ENCODE measurements at places on chromosomes 4 and X.

DNA sequence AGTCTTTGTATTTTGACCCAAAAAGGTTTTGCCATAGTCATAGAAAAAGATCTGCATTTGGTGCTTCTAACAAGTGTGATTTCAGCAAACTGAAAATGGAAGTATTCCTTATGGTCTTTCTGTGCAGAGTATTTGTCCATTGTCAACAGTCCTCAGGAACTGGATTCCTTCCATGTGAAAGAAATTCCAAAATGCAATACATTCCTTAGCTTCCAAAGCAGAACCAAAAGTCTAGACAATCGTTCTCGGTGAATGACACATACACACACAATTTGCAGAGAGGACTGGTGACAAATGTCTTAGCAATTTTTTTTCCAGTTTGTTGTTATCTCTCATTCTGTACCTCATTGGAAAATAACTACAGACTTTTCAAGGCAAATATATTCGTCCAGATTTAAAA is 562.2 kb upstream of the SLIT2 start:
- peak; percentile 83 for DNase-seq

- peak; percentile 67 for DNase-seq
Measured at GRCh38 chr4:78951862-78952472, 12.7 kb upstream of the PAQR3 start.

- peak; percentile 85 for DNase-seq
Measured at GRCh38 chr4:118289794-118290193, 63.0 kb downstream of the PRSS12 start.

DNA sequence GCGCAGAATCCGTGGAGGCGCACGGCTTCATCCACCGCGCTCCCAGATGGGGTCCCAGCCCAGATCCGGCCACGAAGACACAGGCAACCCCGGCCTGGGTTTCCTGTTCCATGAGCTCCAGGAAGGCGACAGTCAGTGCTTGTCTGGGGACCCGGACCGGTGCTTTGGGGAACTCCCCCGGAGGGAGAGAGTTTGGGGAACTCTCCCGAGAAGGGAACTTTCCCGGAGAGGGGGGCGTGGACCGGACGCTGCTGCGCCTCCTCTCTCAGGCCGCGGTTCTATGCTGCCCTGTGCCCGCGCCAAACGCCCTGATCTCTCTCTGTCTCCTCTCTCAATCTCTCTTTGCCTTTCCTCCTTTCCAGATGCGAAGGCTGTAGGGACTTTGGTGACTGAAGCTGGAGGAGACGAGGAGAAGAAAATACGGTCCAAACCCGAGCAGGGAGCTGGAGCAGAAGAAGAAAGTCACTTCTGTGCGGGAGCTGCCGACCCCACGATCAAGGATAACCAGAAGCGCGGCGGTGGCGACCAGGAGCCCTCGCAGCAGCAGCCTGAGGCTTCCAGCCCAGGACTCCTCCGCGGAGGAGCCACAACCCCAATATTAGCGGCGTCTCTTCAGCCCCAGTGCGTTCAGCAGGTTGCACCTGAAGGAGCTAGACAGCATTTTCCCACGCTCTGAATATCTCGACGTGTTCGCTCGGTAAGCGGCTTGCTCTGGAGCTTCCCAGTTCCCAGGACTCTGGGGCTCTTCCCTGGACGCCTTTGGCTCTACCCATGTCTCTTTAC is 47.6 kb upstream of the NKAP start:
- DNase-seq: no peak

GRCh38 chrX:63744850-63745394 is 40.1 kb downstream of the ARHGEF9 start:
- DNase-seq: no peak

GRCh38 chr4:96073461-96073860 is 233.6 kb downstream of the PDHA2 start:
- DNase-seq: no peak

GRCh38 chr4:89716893-89717292 is 120.1 kb downstream of the SNCA start:
- no peak for DNase-seq

DNA sequence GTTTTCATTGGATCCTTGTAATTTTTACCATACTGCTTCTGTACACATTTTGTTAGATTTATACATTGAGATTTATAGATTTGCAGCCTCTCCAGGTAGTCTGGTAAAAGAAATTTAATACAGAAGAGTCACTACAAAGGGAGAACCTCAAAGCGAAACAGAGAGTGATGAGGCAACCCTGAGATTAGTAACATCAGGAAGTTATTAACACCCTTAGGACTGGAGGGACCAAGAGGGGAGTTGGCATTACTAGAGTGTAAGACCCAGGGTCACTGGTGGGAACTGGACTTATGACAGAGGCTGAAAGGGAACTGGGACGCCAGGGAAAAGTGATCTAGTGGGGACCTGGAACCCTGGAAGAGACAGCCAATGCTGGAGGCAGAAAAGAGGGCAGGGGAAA is 20.6 kb upstream of the MAML3 start:
- no peak for DNase-seq

DNA sequence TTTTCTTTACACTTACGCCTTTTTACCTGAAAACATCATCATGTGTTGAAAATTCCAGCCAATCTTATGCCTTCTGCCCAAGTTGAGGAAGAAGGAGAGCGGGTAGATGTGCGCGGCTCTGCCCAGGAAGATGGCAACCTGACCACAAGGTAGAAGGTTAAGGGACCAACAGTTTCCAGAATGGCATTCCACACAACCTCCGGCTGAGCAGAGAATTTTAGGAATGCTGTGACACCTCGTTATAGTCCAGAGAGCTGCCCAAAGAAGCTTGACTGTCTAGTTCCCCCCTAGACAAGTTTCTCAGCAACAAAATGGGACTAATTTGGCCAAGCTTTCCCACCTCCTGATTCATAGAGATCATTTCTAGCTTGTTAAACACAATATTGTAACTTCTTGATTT is 75.1 kb downstream of the CHST7 start:
- DNase-seq: no peak

DNA sequence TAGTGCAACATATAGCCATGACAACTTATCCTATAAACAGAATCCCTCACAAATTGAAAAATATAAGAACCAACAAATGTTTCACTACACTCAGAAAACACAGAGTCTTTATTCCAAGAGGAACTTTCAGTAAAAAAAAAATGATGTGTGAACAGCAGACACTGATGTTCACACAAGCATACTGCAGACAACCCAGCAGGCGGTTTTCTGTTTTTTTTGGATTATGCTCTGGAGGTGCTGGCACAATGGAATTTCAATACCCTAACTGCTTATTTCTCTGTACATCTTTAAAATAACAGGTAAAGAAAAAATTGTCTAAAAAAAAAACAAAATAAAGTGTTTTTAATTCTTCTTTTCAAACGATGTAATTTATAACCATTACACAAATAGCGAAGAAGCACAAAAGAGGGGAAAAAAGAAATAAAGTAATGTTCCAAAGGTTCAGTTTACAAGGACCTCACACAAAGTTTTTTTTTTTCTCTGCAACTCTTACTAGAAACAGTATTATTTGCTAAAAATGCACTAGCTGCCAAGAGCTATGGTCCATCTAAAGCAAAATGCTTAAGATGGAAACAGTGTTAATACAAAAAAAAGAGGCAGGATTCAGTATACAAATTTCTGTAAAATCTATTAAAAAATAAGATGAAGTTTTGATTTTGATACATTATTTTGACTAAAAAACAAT is 55.3 kb downstream of the ANAPC10 start:
- no peak for DNase-seq

DNA sequence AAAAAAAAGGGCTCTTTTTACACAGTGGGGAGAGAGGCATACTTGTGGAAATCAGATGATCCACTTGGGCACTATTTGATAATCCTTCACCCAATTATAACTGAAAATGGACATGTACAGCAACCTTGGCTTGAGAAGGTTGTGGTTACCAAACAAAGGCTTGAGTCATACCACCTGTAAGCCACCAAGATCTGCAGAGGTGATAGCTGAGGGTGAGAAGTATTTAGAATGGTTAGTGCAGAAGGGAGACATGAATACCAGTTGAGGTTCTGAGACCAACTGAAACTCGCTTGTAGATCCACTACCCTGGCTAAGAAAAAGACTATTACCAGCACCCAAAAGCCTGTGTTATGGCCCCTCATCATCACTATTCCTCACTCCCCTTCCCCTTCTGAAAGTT is 614.0 kb downstream of the STIM2 start:
- DNase-seq: no peak

GRCh38 chr4:82710197-82710929 is 88.2 kb downstream of the SCD5 start:
- peak; percentile 9 for DNase-seq

DNA sequence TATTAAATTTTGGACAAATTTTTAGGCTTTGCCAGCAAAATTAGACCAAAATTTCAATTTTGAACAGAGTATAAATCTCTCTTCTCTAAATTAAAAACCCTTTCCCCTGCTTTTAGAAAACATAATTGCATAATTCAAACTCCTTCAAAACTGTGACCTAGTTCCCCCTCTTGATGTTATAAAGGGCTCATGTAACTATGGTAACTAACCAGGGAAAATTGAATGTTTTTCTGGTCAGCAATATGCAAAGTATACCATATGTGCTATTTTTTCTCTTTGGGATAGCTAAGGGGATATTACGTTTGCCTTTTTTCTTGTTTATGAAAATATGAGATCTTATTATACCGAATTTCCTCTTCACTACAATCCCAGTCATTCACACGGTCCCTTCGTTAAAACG is 5.1 kb upstream of the ING2 start:
- DNase-seq: no peak

DNA sequence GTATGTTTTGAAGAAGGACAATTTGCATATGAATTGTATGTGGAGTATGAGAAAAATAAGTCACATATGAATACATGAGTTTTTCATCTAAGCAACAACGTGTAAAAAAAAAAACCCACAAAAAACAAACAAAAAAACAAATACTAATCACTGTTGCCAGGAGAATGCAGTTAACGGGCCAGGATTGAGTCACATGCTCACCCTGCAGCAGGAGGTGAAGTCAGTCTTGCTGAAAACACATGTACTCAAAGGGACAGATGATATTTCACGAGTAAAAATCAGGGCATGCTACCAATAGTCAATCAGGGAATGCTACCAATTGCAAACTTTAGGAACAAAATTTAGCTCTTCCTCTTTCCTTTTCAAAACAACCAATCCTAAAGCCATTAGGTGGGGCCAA is 10.4 kb upstream of the DCLK2 start:
- peak; percentile 31 for DNase-seq

DNA sequence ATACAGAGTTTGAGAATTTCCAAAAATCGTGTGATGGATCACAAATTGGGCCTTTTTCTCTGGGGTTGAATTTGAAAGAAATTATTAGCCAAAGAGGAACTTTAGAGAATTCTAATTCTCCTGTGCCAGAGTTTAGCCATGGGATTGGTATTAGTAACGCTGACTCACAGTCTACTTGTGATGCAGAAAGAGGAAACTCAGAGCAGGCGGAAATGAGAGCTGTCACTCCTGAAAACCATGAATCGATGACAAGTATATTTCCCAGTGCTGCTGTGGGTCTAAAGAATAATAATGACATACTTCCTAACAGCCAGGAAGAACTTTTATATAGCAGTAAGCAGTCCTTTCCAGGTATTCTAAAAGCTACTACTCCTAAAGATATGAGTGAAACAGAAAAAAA is 64.9 kb downstream of the N4BP2 start:
- peak; percentile 89 for DNase-seq

DNA sequence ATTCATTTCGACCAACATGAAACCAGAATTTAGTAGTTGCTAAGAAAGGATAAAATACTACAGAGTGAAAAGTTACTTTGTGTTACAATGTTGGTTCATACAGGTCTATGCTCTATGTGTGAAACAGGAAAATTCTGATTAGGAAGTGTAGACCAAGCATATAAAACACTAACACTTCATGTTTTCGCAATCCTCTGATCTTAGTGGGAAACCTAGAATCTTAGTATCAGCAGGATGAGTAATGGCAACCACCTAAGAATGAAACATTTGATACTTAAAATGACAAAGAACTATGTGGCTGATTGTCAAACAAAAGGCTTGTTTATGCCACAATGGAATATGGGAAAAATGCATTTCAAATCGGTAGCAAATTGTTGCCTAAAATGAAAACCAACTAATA is 116.1 kb downstream of the AMMECR1 start:
- DNase-seq: peak; percentile 37

DNA sequence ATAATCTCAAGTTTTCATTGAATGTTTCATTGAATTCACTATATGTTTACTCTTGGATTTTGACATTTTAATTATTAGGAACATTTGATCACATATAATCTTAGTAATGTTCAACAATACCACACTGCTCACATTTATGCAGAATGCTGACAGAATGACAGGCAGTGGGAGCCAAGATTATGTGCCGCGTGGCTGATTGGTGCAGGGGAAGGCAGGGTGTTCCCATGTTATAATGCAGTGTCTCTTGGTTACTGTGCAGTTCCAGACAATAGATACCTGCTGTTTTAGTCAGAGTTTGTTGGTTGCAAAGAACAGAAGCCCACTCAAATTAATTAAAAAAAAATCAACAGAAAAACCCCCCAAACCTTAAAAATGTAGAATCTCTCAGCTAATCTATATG is 33.0 kb downstream of the FHIP1A start:
- no peak for DNase-seq

DNA sequence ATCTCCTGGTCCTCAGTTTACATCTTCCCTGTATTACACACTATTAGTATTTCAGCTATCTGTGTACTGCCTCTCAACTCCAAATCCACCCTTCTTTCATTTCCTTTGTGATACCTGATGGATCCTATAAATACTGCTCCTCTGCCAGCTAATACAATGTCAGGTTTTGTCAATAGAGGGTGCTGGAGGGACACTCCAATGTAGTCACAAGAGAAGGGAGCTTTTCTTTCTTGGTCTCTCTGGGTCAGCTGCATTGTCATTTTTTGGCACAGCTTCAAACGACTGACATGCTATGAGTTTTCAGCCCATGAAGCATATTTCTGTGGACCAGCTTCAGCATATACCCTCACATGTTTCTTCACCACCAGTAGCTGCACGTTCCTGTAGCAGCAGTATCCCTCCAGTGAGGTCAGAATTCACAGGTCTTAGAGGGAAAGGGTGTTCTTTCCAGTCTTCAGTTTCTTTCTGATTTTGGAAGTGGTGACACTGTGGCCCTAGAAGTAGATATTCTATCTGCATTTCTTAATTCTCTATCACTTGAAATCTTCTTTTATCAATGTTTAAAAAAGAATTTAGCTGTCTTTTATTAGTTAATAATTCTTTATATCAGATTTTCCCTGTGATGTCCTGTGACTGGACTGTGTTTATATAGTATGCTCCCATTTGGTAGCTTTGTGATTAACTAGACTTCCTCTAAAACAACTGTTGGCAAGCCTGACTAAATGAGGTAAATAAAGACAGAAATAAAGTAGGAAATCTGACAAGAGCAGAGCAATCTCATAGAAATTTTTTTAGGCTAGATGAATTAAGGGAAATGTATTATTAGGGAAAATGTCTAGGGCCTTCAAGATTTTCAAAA is 60.6 kb downstream of the GABRA2 start:
- peak; percentile 16 for DNase-seq
